ENCODE measurements at places on chromosomes 11 and 22. TPM values are rescaled to one million over a fixed set of nuclear protein-coding genes. Genes with fewer than 3 reads are reported as not detected.

DNA sequence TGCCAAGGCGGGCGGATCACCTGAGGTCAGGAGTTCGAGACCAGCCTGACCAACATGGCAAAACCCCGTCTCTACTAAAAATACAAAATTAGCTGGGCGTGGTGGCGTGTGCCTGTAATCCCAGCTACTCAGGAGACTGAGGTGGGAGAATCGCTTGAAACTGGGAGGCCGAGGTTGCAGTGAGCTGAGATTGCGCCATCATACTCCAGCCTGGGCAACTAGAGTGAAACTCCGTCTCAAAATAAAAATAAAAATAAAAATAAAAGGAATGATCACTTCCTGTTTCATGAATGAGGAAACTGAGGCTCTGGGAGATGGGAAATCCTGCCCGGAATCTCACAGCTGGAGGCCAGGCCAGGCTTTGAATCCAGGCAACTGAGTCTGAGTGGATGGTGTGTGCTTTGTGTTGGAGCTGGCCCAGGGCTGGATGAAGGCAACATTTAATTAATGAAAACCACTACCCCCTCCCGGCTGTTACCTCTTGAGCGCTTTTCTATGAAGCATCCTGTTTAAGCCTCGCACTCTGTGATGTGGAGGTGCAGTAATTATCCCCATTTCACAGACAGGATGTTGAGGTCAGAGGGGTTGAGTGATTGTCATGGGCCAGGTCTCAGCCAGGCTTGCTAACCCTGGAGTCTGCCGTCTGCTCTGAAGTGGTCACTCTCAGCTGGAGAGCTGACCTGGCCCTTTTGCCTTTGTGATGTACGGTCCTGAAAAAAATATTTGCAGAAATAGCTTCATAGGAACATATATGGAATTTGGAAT is 27.8 kb downstream of the LRP5 start:
- no peaks in the 10 kb centered on the region for H3K27me3 ChIP-seq
- peaks cover 44% of the 10 kb centered on the region for H3K4me1 ChIP-seq

DNA sequence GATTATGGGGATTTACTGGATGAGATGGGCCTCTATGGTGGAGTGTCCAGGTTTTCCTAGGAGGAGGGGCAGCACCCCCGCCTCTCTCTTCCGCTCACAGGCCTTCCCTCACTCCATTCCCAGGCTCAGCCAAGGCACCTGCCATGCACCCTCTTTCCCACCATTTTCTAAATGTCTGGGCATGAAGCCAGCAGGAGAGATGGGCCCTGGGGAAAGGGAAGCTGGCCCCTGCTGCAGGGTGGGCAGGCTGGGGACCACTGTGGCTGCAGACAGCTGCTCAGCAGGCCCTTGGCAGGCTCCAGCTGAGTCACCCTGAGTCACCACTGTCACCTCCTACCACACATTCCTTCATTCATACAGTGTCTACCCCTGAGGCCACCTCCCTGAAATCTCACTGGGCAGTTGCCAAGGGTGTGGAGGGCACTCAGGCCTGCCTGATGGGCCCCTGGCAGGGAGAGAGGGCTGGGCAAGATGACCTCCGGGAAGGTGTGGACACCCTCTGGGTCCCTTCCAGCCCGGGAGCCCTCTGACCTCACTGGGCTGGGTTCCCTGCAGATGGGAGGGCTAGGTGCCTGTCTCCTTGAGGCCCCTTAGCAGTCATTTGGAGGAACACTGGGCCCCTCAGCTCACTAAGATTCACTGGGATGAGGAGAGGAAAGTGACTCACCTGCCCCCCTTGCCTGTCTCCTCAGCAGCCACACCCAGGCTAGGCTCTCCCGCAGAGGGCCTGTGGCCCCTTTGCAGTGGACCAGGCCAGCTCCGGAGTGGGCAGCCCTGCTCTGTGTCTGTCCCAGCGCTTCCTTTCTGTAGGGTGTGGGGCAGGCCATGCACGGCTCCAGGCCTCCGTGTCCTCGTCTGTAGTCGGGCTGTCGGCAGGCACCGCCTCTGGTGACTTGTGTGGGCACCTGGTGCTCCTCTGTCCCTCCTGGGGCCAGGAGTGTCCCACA is 7.8 kb downstream of the MYEOV start:
- no peaks in the 10 kb centered on the region for H3K27me3 ChIP-seq
- H3K4me1 ChIP-seq: peaks cover 16% of the 10 kb centered on the region
- no peak overlapping the region for H3K27ac ChIP-seq

DNA sequence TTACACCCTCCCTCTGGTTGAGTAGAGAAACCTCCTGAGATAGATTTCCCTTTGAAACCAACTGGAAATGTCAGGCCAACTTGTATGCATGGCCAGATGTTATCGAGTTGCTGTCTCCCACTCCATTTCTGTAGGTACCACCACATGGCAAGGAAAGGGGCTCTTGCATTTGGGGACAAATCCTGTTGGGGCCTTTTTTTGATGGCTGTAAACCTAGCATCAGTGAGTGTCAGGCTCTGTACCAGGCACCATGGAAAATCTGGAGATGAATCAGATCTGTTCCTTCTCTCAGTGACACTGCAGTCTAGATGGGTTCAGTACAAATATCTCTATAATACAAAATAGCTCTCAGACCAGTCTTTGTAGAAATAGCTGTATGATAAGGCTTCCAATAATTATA is 58.4 kb downstream of the TRAF6 start:
- DNase-seq: no peak
- no peak overlapping the region for H3K27ac ChIP-seq
- peaks cover 6% of the 10 kb centered on the region for H3K4me1 ChIP-seq
- H3K36me3 ChIP-seq: no peaks in the 10 kb centered on the region
- no peak overlapping the region for H3K4me3 ChIP-seq

DNA sequence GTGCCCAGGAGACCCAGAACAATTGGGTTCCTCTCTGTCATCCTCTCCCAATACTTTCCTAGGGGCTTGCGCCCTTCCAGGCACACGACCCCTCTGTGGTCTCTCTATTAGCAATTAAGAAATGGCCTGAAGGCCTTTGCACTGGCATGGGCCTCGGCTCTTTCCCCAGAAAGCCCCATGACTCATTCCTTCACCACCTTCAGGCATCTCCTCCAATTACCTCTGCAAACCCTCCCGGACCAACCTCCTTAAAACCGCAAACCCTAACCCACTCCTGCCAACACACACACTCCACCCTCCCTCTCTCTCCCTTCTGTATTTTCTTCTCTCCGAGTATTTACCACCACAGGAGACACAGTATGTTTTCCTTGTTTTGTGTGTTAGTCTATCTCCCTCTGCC is 36.7 kb downstream of the LARGE1 start:
- no peak overlapping the region for H3K27ac ChIP-seq
- H3K36me3 ChIP-seq: no peaks in the 10 kb centered on the region
- no peaks in the 10 kb centered on the region for H3K27me3 ChIP-seq
- no peak for DNase-seq

DNA sequence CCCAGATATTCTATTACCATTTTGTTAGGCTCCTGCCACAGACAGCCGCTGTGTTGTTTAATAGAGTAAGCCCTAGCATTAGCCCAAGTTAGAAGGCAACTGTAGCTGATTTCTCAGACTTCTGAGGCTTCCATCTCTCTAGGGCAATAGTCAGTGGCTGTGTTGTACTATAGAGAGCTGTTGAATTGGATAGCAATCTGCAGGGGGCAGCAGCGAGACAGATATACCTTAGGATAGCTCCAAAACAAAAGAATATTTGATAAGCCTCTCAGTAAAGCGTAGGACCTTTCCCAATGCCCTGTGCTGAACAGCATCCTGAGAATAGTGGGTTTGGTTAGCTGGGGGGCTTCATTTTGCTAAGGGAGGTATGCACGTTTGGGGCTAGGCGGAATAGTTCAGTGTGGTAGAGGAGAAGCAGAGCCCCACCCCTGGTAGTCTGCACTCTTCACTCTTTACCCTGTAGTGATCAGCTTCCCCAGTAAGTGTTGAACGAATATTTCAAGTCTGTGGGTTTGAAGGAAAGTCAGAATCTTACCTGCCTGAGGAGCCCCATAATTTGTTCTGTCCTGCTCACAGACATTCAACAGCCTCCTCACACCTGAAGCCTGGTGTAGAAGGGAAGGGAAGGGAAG is 515.1 kb downstream of the INSC start:
- no peaks in the 10 kb centered on the region for H3K27me3 ChIP-seq
- H3K36me3 ChIP-seq: no peaks in the 10 kb centered on the region
- no peak overlapping the region for H3K27ac ChIP-seq
- H3K4me3 ChIP-seq: no peak overlapping the region
- no peak for DNase-seq

Gene NRIP3
- 0.56 TPM for total RNA-seq

DNA sequence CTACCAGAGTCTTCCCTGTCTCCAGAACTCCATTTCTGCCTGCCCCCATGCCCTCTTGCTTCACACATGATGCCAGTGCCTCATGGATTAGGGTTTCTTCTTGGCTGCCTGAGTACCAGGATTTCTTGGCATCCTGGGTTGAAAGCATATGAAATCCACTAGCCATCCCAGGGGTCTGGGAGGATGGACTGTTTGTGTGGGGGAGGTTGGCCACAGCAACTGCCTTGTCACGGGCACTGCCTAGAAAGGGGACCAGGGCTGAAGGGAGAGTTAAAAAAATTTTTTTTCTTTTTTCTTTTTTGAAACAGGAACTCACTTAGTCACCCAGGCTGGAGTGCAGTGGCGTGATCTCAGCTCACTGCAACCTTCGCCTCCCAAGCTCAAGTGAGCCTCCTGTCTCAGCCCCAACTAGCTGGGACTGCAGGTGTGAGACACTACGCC is 4.2 kb downstream of the USP35 start:
- no peak overlapping the region for H3K4me3 ChIP-seq
- no peak overlapping the region for H3K27ac ChIP-seq
- H3K4me1 ChIP-seq: peaks cover 11% of the 10 kb centered on the region
- no peaks in the 10 kb centered on the region for H3K36me3 ChIP-seq
- DNase-seq: no peak

Gene EFEMP2
- total RNA-seq: 101 TPM

DNA sequence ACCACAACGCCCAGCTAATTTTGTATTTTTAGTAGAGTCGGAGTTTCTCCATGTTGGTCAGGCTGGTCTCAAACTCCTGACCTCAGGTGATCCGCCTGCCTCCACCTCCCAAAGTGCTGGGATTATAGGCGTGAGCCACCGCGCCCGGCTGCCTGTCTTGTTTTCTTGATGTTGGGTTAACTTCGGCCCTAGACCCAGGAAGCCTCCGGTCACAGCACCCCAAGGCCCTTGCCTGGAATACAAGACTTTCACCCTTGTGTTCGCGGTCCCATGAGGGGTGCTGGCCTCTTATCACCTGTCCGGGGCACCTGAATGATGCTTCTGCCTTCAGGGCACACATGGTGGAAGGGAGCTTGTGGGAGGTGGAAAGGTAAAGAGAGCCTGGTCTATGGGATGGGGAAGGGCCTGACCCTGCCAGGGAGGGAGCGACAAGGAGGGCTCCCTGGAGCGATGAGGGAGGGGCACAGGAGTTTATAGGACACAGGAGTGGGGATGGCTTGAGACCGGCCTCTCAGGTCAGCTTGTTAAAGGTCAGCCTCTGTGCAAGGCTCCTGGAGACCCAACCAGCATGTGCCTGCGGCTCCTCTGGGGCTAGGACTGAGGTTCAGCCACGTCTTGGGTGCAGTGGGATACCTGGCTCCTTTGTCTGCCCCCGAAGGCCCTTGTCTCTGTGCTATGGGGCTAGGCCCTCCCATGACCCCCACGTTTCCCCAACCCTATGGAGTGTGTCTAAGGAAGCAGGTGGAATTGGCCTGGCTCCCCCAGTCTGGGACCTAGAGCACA is 34.7 kb upstream of the GRAMD4 start:
- H3K27ac ChIP-seq: no peak overlapping the region
- H3K27me3 ChIP-seq: no peaks in the 10 kb centered on the region
- H3K36me3 ChIP-seq: no peaks in the 10 kb centered on the region

- no peaks in the 10 kb centered on the region for H3K27me3 ChIP-seq
- DNase-seq: no peak
- H3K27ac ChIP-seq: no peak overlapping the region
- no peaks in the 10 kb centered on the region for H3K4me1 ChIP-seq
Observed at GRCh38 chr11:32843544-32843943, 13.8 kb downstream of the PRRG4 start.

DNA sequence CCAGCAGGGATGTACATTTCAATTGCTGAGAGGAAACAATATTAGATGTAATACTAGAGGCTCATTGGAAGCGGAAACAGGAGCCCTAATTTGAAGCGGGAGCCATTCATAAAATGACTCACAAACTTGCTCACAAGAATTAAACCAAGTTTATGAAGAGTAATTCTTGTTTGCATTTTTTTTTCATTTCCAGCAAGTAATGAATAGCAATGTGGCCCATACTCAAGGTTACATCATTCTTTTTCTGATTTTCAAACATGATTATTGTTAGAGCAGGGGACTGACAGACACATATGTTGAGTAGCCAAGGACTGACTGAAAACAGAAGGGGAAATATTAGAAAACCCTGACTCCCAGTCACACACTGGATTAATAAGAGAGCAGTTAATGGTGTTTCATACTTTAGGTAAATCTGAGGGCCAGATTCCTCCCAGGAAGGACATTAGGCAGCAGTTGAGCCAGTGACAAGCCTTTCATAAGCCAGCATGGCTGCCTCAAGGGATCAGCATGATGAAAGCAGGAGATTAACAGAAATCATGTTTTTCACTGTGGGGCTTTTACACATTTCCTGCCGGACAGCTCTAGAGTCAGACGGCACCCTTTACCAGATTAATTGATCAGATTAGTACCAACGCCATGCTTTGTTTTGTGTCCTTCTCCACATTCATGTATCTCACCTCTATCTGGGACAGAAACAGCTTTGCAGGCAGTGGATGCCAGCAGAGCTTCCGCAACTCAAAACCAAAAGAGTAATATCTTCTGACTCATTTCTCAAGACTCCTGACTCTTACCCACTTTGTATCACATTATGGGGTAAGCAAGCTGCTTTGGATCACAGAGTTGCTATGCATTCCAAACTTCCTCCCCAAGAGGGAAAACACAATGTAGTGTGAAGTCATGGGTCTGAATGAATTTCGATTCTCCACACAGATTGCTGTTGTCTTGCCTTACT is 831.6 kb downstream of the KCNA4 start:
- no peak overlapping the region for H3K27ac ChIP-seq
- H3K4me1 ChIP-seq: no peaks in the 10 kb centered on the region
- DNase-seq: no peak
- H3K27me3 ChIP-seq: no peaks in the 10 kb centered on the region
- H3K36me3 ChIP-seq: no peaks in the 10 kb centered on the region
- H3K4me3 ChIP-seq: no peak overlapping the region

DNA sequence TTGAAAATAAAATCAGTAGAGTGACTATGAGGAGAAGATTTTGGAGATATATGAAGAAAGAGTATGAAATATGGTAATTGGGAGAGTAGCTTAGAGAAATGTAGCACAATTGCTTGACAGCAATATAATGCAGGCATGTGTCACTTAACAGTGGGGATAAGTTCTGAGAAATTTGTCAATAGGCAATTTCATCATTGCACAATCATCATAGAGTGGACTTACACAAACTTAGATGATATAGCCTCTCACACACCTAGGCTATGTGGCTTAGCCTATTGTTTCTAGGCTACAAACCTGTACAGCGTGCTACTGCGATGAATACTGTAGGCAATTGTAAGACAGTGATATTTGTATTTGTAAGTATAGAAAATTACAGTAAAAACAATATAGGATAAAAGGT is 573.6 kb downstream of the JRKL start:
- no peak overlapping the region for H3K4me3 ChIP-seq
- no peak for DNase-seq
- H3K4me1 ChIP-seq: no peaks in the 10 kb centered on the region
- H3K27me3 ChIP-seq: no peaks in the 10 kb centered on the region
- no peak overlapping the region for H3K27ac ChIP-seq

Data from thyroid gland (tissue), 4 donors.